ENCODE measurements at places on chromosomes 1 and 21.

- no peak for DNase-seq
Observed at GRCh38 chr1:150619576-150620509, 9.6 kb downstream of the ENSA start.

DNA sequence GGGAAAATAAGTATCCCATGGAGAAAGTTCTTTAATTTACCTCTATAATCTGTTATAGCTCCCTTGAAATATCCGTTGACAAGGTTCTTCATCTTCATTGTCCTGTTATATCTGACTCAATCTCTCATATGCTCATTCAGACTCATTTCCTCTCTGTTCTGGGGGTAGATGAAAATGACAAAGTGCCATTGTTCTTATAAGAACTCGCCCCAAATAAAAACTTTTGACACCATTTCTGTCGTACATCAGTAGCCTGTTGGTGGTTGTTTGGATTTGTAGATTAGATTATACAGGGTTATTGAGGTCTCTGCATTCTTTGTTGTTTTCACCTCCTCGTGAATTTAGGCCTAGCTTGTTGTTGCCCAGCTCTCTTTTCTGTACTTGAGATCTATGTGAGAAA, 55.2 kb upstream of the IPO9 start:
- no peak for DNase-seq

- peak; percentile 66 for DNase-seq
Observed at GRCh38 chr1:169546087-169546995, 39.9 kb downstream of the F5 start.

DNA sequence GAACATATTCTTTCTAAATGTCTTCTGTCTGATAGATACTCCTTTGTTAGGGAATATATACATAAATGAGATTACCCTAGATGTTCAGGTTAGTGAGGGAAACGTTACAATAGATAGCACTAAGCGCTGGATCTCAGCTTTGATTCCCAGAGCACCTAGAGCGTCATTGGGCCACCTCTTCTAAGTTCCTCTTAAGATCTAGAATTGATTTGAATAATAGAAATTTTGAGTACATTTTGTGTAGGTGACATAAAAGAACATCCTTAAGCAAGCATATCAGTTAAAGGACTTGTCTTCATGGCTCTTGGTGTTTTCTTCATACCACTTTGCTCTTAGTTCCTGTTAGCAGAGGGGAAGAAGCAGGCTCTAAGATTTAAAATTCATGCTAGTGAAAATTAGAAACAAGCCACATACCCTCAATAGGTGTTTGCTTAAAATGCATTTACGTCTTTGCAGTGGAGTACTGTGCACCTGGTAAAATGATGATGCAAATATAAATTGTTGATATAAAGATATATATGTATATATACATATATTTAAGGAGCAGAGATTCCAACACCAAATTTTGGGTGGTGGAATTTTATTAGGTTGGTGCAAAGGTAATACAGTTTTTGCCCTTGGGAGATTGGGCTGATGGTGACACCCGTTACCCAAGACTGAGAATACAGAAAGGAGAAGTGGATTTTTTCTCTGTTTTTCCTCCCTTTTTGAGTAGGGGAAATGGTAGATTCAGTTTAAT, 47.1 kb downstream of the DYRK1A start:
- no peak for DNase-seq

DNA sequence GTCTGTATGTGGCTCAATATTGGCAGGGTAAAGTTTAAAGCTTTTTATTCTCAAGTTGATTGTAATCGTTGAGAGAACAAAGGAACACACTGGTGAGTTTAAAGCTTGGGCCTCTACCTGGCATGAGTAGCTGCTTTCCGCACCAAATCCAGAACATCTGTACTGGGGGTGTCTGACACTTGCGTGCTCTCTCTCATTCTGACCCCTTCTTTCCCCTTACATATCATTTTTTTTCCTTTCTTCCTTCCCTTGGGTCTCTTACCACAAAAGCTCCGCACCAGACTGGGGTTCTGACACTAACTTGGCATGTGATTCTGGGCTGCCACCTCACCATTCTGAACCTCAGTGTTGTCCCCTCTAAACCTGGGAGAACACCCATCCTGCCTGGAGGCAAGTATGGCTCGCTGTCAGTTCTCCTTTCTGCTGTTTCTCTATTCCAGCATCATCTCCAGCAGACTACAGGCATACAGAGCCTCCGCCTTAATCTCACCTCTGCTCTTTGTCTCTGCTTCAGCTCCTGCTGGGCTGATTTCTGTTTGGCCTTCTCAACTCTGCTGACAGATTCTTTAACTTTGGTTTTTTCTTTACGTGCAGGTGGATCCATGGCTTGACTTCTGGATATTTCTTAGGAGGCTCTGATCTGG, 859 bp upstream of the ERMAP start:
- no peak for DNase-seq

- DNase-seq = no peak
Observed at GRCh38 chr21:42684109-42684916, 30.9 kb downstream of the PDE9A start.

DNA sequence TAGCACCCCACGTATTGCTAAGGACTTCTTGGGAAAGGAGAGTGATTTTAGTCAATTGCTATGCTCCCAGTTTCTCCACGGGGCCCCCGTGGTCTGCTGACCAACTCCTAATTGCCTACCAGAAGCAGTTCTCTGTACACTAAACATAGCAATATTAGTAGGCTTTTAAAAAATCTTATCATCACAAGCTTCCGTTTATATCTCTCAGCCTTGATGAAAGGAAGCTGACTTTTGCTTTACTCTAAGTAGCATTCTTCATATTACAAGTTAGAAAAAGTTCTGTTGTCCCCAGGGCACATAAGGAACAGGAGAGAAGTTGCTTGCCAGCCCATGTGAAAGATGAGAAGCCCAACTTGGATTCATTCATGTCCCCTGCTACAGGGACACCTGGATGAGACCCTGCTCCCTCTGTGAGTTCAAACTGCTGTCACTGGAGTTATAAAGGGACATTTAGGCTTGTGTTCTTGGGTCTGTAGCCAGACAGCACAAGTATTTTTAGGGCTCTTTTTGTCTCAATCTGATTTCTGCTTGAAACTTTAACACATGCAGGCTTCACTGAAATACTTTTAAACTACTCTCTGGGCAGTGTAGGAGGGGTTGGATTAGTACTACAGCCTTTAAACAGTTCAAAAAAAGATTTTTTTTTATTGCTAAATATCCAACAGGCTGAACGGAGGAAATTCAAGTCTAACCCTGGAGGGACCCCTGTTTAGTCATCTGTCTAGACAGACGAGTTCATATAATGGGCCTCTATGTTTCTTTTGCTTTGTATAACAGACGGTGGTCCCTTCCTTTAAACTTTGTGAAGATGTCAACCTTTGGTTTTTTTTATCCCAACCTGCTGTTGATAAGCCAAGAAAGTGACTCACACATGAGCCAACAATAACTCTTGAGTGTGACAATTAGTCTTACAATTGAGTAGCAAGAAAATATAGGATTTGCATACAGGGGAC, 29.5 kb downstream of the TGFB2 start:
- DNase-seq = no peak

DNA sequence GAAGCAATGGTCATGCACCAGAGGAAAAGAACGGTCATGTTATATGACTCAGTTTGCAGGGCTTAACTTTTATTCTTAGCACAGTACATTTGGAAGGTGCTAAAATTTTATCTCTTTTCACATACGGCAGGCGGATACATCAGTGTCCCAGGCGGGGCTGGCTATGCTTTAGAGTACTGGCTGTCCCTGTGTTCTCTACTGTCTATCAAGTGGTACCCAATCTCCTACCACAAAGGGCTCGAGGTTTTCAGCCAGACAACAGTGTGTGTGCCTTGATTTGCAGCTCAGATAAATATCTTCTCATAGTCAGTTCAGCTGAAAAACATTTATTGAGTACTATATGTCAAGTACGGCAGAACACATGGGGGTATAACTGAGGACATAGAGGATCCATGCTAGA, 65.3 kb downstream of the URB2 start:
- no peak for DNase-seq

- no peak for DNase-seq
Observed at GRCh38 chr1:63874278-63874880, 100.6 kb downstream of the ROR1 start.

DNA sequence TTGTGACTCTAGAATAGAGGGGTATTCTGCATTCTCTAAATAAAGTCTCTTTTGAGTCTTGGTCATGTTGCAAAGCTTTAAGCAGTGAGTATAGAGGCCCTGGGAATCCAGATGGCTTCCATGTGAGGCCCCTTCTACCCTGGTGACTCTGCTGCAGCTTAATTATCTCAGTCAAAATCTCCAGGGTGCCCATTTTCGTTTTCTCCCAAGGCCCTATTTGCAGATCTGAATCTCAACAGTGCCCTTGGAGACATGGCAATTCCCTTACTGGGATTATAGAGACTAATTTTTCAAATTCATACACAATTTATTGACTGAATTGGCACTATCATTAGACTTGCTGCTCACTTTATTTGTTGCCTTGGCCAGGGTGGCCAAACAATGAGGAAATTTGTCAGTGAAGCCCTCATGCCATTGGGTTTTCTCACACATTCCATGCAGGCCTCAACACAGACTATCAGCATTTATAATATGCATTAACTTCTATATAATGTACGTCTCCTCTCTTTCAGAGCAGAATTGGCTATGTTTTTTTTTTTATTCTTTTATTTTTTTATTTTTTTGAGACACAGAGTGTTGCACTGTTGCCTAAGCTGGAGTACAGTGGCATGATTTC, 35.1 kb downstream of the PROX1 start:
- no peak for DNase-seq

- no peak for DNase-seq
Observed at GRCh38 chr1:150092180-150092791, 24.7 kb downstream of the VPS45 start.

DNA sequence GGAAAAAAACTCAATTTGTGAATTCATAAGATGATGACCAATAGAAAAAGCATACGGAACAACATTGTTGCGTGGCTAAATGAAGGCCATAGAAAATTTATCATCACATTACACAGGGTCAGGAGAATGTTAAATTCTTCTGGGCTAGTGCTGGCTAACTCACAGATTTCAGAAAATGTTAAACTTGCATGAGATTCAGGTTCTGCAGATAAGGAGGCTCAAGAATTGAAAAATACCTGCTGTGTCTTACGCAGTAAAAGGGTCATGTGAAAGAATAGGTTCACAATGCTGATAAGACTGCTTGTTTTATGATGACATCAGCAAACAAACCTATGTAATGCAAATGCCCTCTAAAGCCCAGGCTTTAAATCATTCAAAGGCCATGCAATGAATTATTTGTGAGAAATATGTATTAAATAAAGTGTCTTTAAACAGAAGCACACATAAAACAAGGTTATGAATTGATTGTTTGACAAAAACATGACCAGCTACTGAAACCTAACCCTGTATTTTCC, 378.8 kb downstream of the USP25 start:
- no peak for DNase-seq

GRCh38 chr1:218531936-218532335, 186.8 kb downstream of the TGFB2 start:
- DNase-seq = no peak

DNA sequence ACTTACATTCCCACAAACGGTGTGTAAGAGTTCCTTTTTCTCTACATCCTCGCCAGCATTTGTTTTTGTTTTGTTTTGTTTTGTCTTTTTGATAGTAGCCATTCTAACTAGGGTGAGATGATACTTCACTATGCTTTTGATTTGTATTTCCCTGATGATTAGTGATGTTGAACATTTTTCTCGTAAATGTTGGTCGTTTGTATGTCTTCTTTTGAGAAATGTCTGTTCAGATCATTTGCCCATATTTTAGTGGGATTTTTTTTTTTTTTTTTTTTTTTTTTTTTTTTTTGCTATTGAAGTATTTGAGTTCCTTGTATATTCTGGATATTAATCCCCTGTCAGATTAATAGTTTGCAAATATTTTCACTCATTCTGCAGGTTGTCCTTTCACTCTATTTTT, 19.2 kb upstream of the GPR161 start:
- no peak for DNase-seq

- peak; percentile 50 for DNase-seq
Observed at GRCh38 chr1:90114521-90115141, 119.7 kb downstream of the ZNF326 start.

GRCh38 chr1:2258996-2259395, 30.9 kb downstream of the SKI start:
- no peak for DNase-seq

DNA sequence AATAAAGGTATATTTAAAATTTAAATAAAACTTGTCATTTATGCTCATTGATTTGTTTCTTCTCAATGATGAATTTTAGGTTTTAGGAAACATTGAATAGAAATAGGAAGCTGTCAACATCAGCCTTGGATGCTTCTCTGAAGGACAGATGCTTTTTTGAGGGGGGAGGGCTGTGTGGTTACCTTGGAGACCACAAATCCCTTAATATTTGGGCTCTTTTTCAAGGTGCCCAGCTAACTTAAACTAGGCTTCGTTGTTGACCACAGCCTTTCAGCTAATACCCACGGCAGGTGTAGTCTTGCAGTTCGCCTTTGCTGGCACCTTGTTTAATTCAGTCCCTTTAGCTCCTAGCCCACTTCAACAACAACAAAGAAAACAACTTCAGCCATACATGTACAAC, 22.5 kb downstream of the TENT5C start:
- no peak for DNase-seq

- peak; percentile 31 for DNase-seq
Observed at GRCh38 chr1:9066945-9067807, 2.3 kb downstream of the SLC2A5 start.

GRCh38 chr21:18007121-18007520, 188.0 kb upstream of the C21orf91 start:
- DNase-seq = no peak

GRCh38 chr1:9211291-9211811, 23.2 kb upstream of the H6PD start:
- peak; percentile 52 for DNase-seq

DNA sequence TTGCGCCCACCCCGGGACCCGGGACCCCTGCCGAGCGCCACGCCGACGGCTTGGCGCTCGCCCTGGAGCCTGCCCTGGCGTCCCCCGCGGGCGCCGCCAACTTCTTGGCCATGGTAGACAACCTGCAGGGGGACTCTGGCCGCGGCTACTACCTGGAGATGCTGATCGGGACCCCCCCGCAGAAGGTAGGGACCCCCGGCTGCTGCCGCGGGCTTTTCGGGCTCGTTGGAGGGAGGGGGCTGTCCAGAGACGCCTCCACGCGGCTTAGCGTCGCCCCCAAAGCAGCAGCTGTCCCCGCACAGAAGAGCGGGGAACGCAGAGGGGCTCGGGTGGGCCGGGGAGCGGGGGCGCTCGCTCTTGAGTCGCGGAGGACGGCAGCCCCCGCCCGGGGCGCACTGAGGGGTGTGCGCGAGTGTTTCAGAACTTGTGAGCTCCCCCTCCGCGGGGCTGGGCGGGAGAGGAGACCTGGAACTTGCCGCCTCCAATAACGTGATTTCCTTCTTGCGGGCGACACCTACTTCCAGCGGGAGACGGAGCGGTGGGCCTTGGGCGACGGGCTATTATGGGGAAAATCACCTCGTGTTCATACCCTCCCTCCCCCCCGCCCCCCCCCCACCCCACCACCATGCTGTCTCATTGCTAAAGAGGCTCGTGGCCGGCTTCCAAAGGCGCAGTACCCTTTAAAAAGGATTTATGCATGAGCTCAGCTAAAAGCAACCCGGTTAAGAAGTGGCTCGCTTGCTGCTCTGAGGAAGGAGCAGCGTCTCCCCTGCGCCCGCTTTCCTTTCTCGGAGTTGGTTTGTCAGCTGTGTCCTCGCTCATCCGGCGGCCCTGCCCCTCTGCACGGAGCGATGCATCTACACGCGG, 664 bp downstream of the BACE2 start:
- DNase-seq = no peak

Measured in HepG2 (cell line).